Skeletal muscle cell (primary cell): ENCODE measurements at places on chromosomes 5 and 9.

GRCh38 chr5:68565427-68565826 lies 349.9 kb downstream of the PIK3R1 start:
- DNase-seq: no peak

- DNase-seq: no peak
These were observed 56.9 kb downstream of the GPR21 start for GRCh38 chr9:123090198-123090896.

GRCh38 chr5:37554938-37555337 lies 175.8 kb downstream of the WDR70 start:
- no peak for DNase-seq

- DNase-seq: no peak
These were observed 43.3 kb downstream of the PRDM6 start for GRCh38 chr5:123132316-123132715.

GRCh38 chr9:114231273-114231672 lies 75.9 kb downstream of the COL27A1 start:
- no peak for DNase-seq

DNA sequence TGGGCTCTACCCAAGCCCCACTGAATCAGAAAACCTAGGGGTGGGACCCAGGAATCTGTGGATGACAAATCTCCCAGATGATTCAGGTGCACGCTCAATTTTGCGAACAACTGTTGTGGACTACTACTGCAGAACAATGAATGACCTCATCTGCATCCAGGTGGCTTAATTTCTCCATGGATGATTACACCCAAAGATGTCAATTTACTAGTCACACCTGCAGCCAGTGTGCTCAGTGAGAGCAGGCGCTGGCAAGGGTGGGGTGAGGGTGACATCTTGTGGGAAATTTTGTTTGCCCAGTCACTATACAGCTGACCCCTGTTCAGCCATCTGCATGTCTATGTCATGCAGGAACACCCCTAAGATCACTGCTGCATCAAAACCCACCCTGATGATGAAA lies 118.2 kb downstream of the ENTREP1 start:
- DNase-seq: no peak

GRCh38 chr9:35193762-35194161 lies 32.0 kb downstream of the UNC13B start:
- no peak for DNase-seq

DNA sequence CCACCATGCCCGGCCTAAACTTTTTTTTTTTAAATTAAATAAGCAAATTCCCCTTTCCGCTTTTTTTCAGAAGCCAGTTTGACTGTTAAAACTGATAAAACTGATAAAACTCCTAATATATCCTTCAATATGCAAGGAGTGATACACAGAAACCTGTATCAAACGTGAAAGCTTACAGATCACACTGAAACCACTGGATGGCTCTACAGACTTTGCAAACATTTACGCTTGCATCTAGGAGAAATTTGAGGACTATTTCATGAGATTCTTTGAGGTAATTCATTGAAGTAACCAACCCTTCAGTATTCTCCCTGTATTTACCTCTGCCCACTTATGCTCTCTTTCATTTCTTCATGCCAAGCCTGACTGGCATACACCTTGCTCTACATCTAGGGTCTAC lies 40.6 kb upstream of the CHD1 start:
- no peak for DNase-seq
